ENCODE measurements at places on chromosomes 7 and 10.

DNA sequence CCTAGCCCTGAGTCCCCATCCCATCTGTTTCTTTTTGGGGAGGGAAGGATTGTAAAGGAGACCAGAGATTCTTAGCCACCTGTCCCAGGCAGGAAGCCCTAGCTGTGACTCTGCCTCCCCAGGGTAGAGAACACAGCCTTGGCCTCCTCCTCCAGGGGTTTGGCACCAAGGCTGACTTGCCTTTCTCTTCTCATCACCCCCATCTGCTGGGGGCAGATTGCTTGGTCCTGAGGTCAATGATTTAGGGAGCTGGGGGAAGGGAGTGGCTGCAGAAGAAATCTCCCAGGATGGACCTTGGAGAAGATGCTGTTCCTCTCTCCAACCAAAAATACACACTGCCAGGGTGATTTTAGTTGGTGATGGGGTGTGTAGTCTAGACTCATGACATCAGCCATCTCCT lies 2.6 kb upstream of the MNX1 start:
- no peak for DNase-seq

DNA sequence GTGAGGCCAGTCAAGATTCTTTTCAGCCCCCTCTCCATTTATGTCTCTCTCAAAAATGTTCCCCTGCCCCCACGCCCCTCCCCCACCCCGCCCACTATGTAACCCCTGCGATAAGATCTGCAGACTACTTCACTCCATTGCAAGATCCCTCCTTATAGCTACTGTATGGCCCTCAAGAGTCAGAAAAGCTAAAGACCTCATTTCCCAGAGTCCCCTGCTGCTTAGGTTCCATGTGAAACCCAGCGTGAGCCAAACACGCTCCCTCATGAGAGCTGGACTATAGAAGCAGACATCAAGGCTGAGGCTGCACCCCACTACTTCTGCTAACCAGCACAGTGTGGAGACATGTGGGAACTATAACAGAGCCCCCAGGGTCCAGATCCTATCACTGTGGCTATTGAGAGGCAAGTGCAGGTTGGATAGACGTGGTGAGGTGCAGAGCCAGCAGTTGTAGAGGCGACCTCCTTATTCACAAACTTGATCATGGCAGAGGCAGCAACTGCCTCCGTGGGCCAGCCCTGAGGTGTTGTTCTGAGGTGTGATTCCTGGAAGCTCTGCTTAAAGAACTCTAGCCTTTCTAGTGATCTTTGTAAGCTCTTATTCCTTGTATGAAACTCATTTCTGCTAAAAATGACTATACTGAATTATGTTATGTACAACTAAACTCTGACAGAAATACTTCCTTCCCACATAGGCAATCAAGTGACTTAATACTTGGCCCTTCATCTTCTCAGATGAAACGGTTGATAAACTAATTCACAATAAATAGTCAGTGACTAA lies 117.0 kb upstream of the ARID5B start:
- DNase-seq, result no peak

GRCh38 chr7:46357290-46357689 lies 436.2 kb upstream of the IGFBP3 start:
- no peak for DNase-seq

GRCh38 chr7:89687211-89687610 lies 467.1 kb upstream of the STEAP1 start:
- no peak for DNase-seq

- no peak for DNase-seq
Observed at GRCh38 chr10:78559661-78560340, 509.0 kb upstream of the ZMIZ1 start.

- DNase-seq, result no peak
Observed at GRCh38 chr10:131549116-131549515, 237.6 kb upstream of the TCERG1L start.

GRCh38 chr7:50305583-50306493 lies 1.3 kb downstream of the IKZF1 start:
- DNase-seq, result no peak

- DNase-seq, result no peak
Observed at GRCh38 chr7:95327356-95327755, 3.0 kb upstream of the PON1 start.

GRCh38 chr7:869348-869747 lies 7.0 kb upstream of the GET4 start:
- no peak for DNase-seq

DNA sequence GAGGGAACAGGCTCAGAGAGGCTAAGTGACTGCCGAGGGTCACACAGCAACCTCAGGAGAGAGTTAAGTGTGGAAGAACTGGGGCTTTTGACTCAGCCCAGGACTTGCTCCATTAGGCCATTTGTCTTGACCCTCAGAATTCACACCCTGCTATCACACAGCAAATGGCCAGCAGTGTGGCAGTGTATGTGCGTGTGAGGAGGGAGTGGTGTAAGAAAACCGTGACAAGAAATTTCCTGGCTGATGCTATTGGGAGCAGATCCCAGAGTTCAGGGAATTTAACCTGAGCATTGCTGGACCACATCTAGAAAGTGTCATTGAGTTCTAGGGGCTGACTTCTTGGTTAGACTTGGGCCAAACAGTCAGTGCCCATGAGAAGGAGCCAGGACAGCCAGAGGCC lies 18.4 kb downstream of the VWA2 start:
- no peak for DNase-seq

- DNase-seq, result no peak
Observed at GRCh38 chr10:73629165-73629564, 12.1 kb downstream of the MYOZ1 start.

- no peak for DNase-seq
Observed at GRCh38 chr7:2633538-2634266, 1.9 kb downstream of the TTYH3 start.

DNA sequence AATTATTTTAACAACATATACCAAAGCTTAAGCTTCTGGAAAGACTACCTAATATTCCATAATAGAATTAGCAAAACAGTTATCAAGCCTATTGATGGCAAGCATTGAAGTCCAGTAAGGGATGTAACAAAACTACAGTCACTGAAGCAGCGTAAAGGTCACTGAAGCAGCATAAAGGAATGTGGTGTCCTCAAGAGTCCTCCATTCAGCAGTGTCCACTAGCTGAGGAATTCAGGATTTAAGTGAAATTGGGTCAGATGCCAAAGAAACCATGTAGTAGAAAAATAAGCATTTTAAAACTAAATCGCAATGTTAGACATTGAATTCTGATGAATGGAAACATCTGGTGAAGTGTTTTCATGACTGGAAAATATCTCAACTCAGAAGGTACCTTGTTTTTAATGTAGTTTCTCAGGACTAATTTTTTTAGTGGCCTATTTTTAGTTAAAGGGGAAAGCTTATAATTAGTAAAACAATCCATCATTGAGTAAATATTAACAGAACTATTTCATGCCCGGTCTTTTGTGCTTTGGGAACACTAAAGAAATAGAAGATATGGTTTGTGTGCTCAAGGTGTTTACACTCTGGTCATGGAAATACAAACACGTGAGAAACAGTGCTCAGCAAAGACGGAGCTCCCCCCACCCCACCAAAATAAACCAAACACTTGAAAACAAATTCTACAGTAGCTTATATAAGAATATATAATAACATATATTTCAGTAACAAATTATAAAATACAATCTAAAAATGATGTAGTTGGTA lies 121.4 kb downstream of the CDK14 start:
- no peak for DNase-seq

- no peak for DNase-seq
Observed at GRCh38 chr7:116552602-116553001, 27.8 kb downstream of the CAV1 start.

- no peak for DNase-seq
Observed at GRCh38 chr10:43952760-43953159, 304.1 kb upstream of the ZNF32 start.

- DNase-seq, result no peak
Observed at GRCh38 chr10:110190170-110190569, 17.2 kb upstream of the MXI1 start.

GRCh38 chr10:90222372-90222771 lies 521.0 kb downstream of the KIF20B start:
- DNase-seq, result no peak

DNA sequence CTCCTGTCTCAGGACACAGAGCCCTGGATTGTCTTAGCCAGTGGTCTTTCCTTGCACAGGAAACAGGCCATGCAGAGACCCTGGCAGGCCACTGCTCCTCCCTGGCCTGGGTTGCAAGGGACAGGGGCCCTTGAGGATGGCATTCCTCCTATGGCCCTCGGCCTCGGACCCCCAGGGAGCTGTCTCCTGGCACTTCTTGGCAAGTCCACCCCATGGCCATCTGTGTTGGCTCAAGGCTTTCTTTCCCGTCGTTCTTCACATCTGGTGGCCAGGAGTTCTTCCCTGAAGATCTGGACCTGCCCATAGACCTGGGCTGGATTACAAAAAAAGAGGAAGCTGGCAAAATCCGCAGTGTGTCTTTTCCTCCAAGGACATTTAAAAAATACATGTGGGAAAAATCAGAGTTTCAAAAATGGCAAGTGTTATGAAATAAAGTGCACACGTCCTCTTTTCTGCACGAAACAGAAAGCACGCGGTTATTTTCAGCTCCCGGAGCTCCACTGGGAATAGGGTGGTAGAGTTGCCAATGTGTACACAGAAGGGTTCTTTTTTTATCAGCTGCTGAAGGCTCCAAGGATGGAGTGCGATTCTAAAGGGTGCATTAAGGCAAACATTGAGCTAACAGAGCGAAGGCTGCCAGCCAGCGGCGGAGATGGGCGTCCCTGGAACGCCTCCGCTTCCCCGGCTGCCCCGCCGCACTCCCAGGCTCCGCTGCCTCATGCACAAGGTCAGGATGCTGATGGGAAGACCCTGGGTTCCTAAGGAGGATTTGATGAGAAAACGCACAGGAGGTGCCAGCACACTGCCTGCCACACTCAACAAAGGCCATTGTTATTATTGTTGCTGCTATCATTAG lies 62.8 kb upstream of the FAM20C start:
- peak; percentile 52 for DNase-seq

DNA sequence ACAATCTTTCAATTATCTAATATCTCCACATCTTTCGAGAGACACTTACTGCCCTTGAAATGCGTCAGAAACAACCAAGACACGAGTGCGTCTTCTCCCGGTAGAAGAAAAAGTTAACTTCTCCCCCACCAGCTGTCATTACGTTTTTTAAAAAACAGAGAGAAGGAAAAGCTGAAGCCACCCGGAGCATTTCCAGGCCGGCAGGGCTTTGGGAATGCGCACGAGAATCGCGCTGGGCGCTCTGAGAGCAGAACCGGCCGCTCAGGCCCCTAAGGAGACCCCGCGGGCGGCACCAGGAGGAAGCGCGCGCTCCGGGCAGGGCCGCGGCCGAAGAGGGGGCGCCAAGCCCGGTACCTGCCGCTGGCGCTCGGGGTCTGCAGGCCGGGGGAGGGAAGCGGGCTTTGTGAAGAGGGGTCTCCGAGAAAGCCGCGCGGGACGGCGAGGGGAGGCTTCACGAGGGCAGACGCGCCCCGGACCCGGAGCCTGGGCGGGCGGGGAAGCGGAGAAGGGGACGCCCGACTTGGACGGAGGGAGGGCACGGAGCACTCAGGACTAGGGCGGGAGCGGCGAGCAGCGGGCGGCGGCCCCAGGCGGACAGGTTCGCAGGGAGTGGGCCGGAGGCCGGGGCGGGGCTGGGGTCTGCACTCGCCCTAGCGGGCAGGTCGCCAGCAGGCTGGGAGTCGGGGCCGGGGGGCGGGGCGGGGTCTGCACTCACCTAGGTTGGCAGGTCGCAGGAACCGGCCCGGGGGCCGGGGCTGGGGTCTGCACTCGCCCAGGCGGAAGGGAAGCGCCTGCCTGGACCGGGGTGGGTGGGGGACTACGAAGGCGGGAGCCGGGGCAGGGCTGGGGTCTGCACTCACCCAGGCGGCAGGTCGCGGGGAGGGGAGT lies 932 bp downstream of the ESYT2 start:
- DNase-seq, result no peak

DNA sequence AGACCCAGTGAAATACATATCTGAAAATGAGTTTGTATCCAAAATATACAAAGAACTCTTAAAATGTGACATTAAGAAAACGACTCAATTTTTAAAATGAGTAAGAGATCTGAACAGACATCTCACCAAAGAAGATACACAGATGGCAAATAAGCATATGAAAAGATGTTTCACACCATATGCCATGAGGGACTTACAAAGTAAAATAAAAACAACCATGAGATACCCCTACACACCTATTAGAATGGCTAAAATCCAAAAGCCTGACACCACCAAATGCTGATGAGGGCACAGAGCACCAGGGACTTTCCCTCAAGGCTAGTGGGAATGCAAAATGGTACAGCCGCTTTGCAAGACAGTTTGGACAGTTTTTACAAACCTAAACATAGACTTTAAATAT lies 27.9 kb downstream of the GFRA1 start:
- no peak for DNase-seq

- DNase-seq, result no peak
Observed at GRCh38 chr7:47746468-47746867, 164.6 kb upstream of the TNS3 start.

GRCh38 chr10:96304230-96304629 lies at the start of gene DNTT:
Gene DNTT (plus strand): TSS chr10:96304434. CDS start chr10:96304498, 64 bp downstream.
- DNase-seq, result no peak

- DNase-seq, result no peak
Observed at GRCh38 chr10:100157156-100157555, 28.7 kb downstream of the ERLIN1 start.

DNA sequence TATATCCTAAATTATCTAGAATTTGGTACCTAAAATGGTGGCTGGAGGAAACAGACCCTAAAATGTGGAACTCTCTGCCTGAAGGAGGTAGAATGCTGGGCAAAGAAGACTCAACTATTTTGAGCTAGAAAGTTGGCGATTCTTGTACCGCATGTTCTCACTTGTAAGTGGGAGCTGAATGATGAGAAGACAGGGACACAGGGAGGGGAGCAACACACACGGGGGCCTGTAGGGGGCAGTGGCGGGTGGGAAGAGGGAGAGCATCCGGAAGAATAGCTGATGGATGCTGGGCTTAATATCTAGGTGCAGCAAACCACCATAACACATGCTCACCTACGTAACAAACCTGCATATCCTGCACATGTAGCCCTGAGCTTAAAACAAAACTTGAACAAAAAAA lies 250.6 kb downstream of the CALN1 start:
- DNase-seq, result no peak

GRCh38 chr10:63521416-63522276 lies 445 bp downstream of the REEP3 start:
- peak; percentile 85 for DNase-seq

GRCh38 chr10:49039409-49039808 lies 75.9 kb downstream of the VSTM4 start:
- no peak for DNase-seq

DNA sequence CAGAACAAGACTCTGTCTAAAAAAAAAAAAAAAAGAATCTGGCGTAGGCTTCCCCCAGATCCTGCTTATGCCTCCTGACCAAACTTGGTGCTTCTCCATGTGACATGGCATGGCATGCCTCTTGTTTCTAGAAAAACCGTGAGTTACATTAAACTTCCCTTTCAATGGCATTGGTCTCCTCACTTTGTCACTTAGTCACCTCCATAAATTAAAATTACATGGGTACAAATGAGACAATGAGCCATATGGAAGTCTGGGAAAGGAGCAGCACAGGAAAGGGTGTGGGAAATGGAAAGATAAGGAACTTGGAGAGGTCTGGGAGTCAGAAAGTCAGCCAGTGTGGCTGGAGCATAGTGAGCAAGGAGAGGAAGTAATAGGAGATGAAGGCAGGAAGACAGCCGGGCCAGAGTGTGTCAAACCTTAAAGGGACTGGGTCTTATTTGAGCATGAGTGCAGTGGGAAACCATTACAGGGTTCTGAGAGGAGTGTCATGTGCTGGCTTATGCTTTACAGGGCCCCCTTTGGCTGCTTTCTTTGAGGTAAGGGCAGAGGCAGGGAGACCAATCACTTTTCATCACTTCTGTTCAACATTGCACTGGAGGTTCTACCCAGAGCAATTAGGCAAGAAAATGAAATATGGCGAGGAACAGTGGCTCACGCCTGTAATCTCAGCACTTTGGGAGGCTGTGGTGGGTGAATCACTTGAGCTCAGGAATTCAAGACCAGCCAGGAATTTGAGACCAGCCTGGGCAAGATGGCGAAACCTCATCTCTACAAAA lies 21.3 kb upstream of the ZMIZ2 start:
- no peak for DNase-seq

Measured in nucleus accumbens (tissue), 56 donors.